CD14-positive monocyte (primary cell): ENCODE measurements at places on chromosomes 5 and 9. TPM values are rescaled to one million over a fixed set of nuclear protein-coding genes. Genes with fewer than 3 reads are reported as not detected.

Gene ZDHHC11B
- polyA plus RNA-seq, result not detected

Gene FOXI1
- not detected for polyA plus RNA-seq

DNA sequence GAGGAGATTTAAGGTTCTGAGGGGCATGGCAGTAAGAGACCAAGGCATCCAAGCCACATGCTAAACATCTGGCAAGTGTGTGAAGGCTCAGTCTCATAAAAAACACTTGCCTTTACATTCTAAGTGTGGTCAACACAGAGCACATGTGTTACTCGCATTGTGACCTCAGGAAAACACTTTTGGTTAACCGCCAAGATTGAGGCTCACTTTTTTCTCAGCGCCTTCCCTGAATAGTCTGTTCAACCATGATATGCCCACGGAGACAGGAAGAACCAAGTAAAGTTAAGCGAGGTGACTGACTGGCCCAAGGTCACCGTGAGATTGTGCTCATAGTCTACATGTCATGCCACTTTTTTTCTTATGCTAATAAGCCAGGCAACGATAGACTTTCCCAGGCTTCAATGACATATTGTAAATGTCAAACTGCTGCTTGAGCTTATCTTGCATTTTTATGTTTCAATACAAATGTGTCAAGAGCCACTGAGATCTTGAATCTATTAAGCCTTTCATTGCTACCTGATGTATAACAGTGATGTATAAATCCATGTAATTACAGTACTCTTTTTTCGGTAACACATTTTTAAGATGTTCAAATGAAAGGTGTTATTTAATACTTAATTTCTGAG is 21.1 kb upstream of the IL9 start:
- DNase-seq, result no peak

- DNase-seq, result no peak
Observed at GRCh38 chr9:115025721-115026120, 92.2 kb downstream of the TNC start.

DNA sequence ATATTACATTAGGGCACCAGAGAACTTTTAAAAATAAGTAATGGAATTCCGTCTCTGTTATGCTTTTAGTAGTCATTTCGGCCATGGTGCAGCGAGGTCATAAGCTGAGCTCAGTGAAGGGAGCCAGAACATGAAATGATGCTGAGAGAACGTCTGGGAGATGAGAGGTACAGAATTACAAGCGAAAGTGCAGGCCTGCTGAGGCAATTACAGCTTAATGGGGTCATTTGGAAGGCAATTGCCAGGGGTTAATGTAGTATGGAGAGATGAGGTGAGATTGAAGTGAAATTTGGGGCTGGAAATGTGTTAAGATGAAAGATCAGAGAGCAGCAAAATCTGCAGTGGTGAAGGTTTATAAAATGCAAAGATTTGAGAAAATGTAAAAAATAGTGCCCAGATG is 96.5 kb downstream of the PBX3 start:
- no peak for DNase-seq

- no peak for DNase-seq
Observed at GRCh38 chr9:107710546-107710945, 221.0 kb upstream of the KLF4 start.

- DNase-seq, result no peak
Observed at GRCh38 chr9:136289651-136290507, 14.0 kb downstream of the CCDC187 start.

- DNase-seq, result no peak
Observed at GRCh38 chr9:127038531-127038930, 83.9 kb downstream of the ANGPTL2 start.
